ENCODE measurements at places on chromosomes 6 and 20.

- DNase-seq: peak; percentile 89
These were observed 38.5 kb downstream of the TPD52L1 start for GRCh38 chr6:125191916-125192609.

DNA sequence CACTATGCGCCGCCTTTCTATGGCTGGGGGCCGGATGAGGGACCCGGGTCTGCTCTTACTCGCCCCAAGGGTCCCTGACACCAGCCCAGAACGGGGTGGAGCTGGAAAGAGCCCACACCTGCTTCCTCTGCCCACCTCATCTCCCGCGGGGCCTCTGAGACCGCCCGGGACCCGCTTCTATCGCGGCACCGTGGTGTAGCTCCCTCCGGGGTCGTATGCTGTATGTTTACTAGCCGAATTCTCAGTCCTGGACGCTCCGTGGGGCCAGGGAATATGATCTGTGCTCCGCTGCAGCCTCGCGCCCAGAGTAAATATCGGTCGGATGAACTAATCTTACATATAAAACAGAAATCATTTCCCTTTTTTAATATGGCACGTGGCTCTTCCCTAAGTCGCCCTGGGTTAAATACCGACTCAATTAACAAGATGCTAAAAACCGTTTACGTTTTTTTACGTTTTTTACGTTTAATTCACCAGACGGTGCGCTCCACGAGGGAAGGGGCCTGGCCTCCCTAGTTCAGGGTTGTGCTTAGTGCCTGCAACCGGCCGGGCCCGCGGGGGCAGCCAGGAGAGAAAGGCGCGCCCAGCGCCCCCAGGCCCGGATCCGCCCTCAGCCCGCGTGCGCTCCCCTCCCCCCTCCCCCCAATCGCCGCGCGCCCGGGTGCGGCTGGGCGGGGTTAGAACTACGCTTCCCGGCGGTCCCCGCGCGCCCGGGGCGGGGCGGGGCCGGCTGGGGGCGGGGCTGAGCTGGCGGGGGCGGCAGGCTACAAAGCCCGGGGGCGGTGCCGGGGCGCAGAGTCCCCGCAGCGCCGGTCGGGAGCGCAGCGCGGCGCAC is at the start of gene RBM38:
RBM38 (plus strand) TSS at position 793 of the 835 bp plus-strand sequence. CDS start 186 bp downstream, outside the sequence.
- peak; percentile 92 for DNase-seq

DNA sequence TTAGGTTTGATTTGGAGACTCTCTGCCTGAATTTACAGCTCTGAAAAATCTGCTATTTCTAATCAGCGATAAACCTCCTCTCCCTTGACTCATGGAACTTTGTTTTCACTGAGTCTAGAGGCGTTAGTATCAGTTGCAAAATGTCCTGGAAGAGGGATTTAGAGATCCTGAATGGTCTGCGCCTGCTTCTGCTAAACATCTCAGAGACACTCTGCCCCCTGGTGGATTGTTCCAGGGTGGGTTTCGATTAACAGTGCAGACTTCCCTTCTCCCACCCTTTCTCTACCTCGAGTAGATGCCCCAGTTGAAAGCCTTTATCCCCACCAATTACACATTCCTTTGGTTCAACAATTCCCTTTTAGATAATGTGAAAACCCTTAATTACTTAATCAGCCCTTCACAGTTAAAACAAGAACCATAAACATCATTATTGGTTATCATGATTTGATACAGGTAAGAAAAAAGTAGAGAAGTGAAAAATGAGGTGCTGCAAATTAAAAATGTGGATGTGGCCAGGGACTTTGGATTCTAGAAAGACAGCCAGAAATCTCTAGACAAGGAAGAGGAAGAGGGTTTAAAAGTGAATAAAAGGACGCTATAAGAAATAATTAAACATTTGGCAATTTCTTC is 5.5 kb downstream of the HTR1B start:
- peak; percentile 95 for DNase-seq

- DNase-seq: peak; percentile 92
These were observed 135.0 kb upstream of the RIPOR2 start for GRCh38 chr6:25070547-25071366.

GRCh38 chr6:149197482-149197881 is 120.0 kb upstream of the TAB2 start:
- DNase-seq: no peak

All from endodermal cell (in vitro differentiated cells).